ENCODE measurements at places on chromosomes 1 and 21.

- DNase-seq, result no peak
These were observed 28.1 kb downstream of the ADAM30 start for GRCh38 chr1:119868176-119868575.

GRCh38 chr1:165114022-165114888, 242.3 kb downstream of the LMX1A start:
- DNase-seq, result no peak

GRCh38 chr1:35345439-35345981, 77.0 kb downstream of the ZMYM4 start:
- no peak for DNase-seq

- no peak for DNase-seq
These were observed 154.9 kb upstream of the CD34 start for GRCh38 chr1:208065862-208066261.
